ENCODE measurements at places on chromosomes 16 and 17.

DNA sequence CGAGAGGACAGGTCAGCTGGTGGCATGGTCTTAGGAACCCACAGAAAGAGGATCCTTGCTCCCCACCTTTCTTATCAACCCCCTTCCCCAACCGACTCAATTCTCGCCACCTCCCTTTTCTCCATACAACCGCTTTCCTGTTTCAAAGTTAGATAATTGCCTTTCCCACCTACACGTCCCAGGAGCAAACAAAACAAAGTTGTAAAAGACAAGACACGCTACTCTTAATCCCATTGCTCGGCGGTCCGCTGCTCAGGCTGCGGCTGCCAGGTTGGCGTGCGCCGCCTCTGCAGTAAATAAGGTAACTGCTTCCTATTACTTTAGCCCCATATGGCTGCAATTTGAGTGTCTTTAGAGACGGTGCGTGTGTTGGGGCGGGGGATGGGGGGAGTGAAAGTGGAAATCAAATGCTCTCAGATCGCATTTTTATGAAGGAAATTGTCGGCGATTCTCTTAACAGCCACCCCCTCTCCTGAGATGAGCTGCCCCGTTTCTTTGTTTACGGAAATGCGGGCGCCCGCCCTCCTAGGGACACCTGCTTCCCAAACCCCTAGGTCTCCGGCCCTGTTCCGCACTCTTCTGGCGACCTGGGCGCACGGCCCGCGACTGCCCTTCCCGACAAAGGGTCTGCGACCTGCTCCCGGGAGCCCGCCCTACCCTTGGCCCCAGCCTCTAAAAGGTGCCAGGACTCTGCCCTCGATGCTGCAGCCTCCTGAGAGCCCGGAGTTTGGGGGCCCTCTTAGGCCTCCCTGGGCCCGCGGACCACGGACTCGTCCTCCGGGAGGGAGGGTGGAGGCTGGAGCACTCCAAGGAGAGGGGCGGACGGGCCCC lies 3.7 kb upstream of the CBX8 start:
- DNase-seq, result peak; percentile 51

DNA sequence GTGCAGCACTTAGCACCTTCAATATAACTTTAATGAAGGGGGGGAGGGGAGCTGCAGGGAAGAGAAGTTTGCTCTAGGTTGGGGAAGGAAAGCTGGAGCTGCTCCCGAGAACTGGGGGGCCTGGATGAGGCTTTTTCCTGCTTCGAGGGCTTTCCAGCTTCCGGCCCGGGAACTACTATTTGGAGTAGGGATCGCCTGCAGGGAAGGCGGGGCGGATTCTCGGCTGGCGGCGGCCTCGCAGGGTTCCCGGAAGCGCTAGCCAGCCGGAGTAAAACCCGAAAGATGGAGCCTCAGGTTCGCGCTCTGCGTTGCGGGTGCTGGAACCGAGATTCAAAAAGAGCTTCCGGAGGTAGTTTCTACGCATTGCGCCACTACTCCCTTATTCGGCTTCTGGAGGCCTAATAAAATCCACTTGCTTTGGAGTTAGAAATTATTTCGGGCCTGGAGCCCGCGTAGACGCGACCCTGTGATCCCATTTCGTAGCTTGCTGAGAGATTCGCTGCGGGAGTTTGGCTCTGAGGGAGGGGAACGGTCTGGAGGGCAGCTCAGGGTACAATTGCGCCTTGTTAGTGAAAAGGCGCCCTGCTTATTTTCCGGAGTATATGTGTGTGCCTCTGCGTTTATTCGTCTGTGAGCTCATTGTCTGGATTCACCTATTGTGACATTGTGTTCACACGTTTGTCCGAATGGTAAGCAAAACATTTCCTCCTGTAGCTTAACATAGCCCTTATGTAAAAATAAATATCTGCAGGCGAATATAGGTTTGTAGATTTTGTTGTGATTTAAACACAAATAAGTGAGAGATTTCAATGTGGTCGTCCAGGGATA lies 652 bp downstream of the PRAC2 start:
- DNase-seq, result peak; percentile 39

- DNase-seq, result no peak
Observed at GRCh38 chr17:34010534-34010933, 244.6 kb upstream of the CCL2 start.

- peak; percentile 30 for DNase-seq
Observed at GRCh38 chr17:31564291-31564690, 172.8 kb downstream of the RAB11FIP4 start.

GRCh38 chr17:47884905-47885730 lies 10.9 kb upstream of the SP2 start:
- no peak for DNase-seq

DNA sequence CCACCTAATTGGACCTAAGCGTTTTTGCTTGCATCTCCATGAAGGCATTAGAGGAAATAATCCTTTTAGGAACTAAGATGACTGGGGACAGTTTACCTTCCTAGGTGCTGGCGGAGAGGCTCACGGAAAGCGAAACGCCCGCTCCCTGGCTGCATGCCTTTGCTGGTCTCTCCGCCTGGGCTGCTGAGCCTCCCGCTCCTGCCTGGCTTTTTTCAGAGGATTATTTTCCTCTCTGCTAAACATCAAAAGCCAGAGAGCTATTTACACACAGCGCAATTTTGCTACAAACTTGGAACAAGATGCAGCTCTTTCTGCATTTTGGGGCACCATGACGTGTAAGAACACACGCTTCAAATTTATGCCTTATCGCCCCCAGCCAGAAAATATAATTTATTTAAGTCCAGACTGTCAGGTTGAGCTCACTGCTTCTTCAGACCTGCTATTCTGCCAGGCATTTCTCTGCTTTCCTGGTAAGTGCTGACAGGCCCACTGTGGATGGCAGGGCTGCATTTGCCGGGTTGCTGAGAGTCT lies 124.4 kb downstream of the SPACA3 start:
- DNase-seq, result no peak

DNA sequence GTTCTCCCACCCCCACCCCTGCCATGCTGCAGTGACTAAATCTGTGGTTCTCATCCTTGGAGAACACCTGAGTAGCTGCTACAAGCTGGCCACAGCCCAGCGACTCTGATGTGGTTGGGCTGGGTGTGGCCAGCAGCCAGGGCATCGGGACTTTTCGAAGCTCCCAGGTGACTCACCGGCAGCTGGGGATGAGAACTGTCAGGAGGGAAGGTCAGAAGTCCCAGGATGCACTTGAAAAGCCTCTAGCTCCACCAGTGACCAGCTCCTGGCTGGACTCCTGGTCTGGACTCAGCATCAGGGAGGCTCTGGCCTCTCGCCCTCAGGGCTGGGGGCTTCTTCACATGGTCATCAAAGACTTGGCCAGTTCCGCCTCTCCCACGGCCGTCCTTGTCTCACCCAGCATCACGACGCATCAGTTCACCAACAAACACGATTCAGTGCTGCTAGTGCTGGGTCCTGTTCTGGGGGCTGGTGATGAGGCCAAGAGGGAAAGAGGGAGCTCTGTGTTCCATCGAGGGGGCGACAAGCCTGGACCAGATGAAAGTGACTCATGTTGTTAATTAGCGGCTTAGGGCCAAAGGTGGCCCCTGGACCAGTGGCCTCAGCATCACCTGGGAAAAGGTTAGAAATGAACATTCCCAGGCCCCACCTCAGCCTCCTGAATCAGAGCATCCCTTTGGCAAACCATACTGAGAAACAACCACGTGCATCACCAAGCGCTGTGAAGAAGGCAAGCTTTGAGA lies 3.9 kb upstream of the C17orf99 start:
- DNase-seq, result peak; percentile 47

Measured in EL (cell line).